GM04503 (cell line): ENCODE measurements at places on chromosomes 5 and 9.

- no peak for DNase-seq
Observed at GRCh38 chr5:169686137-169686536, 49.1 kb downstream of the DOCK2 start.

DNA sequence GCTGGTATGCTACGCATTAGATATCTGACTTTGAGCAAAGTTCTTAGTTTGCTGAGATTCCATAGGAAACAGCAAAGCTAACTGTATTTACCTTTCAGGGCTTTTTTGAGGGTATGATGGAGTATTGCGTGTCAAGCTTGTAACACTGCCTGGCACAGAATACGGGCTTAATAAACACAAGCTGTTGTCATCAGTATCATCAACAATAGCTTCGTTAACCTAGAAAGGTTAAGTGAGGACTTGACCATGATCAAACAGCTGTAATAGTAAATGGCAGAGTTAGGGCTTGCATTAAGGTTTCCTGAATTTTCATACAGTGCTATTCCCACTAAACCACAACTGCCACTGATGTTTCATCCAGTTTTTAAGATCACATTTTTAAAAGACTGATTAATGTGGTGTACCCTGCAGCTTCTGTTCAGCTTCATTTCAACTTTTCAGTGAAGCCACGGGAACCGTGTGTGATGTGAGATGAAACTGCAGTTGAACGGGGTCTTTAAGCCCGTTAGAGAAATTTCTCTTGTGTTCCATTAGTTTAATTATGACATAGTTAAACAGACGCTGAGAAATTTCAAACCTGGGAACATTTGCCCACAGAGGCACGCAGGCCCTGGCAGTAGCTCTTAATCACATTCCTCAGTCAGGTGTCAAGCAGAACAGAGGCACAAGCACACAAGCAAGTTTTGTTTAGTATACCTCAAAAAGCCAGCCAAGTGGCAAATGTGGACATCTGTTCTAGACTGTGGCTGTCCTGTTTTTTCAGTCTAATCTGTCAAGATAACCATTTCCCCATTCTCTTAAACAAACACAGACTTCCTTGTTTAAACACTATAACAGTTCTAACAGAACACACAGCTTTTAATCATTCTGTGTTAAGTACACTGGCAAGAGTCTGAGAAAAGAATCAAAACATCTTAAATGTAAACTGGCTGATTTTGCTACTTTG, 147.1 kb downstream of the ZNF608 start:
- no peak for DNase-seq

GRCh38 chr5:65243161-65243560, 238.6 kb downstream of the ADAMTS6 start:
- DNase-seq, result no peak

GRCh38 chr5:132830436-132831094, at the start of gene SHROOM1:
Gene SHROOM1, minus strand, starts transcription at chr5:132830647. Its CDS starts 4,507 bp downstream, at chr5:132826140.
- DNase-seq, result no peak

- no peak for DNase-seq
Observed at GRCh38 chr5:119860463-119860862, 231.1 kb downstream of the FAM170A start.

DNA sequence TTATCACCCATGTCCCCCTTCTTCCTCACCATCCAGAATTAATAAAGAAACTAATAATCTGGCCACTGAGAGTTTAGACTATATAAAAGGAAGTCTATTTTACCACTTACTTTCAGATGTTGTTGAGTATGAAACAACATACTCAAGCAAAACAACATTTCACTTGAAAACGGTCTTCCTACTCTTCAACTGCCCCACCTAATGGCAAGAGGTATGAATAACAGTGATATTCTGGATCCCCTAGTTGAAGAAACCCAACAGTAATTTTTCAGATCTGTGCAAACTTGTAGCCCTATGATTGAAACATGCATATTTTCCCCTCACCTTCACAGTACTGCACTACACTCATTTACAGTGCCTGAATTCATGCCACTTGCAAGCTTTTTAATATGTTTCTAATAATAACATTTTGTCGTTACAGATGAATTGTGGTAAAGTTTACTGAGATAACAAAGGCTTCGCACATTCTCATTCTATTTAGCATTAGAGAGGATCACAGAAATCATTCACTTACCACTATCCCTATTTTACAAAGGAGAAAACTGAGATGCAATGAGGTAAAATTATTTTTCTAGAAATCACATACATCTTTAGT, 267.9 kb upstream of the PDE4D start:
- DNase-seq, result no peak
